T-helper 9 cell (primary cell): ENCODE measurements at places on chromosomes 16 and 17.

- DNase-seq, result no peak
Observed at GRCh38 chr17:62164747-62165722, 100.0 kb upstream of the MED13 start.

- no peak for DNase-seq
Observed at GRCh38 chr16:67474551-67475455, 6.2 kb downstream of the ATP6V0D1 start.

- no peak for DNase-seq
Observed at GRCh38 chr17:73644145-73645049, at the start of gene SDK2. SDK2 (minus strand) TSS chr17:73644445; CDS start chr17:73644088, 357 bp downstream.

DNA sequence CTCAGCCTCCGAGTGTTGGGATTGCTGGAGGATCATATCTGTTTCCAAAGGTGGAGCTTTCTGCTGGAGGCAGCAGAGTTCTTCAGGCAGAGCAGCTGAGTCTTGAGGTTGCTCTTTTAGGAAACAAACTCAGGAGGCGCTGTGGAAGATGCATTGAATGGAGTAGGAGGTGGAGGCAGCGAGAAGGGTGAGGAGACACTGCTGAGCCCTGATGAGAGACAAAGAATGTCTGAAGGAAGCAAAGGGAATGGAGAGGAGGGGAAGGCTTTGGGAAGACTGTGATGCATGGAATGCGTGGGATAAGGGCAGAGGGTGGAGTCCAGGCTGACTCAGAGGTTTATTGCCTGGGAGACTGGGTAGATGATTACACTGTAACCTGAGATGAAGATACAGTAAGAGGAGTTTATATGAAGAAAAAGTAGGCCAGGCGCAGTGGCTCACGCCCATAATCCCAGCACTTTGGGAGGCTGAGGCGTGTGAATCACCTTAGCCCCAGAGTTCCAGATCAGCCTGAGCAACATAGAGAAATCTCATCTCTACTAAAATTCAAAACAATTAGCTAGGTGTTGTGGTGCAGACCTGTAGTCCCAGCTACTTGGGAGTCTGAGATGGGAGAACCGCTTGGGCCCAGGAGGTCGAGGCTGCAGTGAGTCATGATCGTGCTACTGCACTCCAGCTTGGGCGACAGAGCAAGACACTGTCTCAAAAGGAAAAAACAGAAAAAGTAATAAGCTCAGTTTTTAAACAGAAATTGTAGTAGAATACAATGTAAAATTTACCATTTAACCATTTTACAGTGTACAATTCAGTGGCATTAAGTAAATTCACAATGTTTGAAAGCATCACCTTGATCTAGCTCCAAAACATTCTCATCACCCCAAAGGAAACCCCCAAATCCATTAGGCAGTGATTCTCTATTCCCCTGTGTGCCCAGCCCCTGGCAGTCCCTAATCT, 17.8 kb upstream of the TMEM219 start:
- DNase-seq, result no peak

GRCh38 chr17:49920030-49920769, 48.8 kb upstream of the DLX4 start:
- no peak for DNase-seq

DNA sequence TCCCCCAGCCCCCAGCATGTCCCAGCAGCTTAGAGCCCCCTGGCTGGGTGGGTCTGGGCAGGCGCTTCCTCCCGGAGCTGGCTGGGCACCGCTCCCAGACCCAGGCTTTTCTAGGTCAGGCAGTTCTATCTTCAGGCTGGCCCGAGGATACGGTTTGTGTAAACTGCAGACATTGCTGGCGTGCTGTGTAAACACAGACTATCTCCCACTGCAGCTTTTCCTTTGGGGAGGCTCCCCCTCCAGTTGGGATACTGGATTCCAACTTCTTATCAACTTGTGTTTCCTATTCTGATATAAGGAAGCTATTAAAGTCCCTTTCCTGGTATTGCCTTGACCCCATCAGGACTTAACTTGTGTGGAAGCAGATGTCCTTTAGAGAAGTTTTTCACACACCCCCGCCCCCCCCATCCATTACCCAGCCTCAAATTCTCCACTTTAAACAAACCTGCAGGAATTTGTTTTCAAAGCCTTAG, 18.3 kb upstream of the GNA13 start:
- DNase-seq, result no peak

DNA sequence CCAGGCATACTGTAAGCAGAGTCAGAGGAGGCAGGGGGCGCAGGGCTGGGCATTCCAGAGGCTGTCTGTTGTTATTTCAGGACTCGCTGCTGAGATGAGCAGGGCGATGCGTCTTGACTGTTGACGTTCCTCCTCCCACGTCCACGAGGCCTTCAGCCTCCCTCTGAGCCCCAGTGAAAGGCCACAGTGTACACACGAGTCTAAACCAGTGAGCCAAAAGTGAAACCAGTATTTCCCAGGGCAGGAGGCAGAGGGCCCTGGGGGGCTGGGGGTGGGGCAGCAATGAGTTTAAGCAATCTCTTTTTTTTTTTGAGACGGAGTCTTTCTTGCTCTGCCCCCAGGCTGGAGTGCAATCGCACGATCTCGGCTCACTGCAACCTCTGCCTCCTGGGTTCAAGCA, 21.5 kb downstream of the SMTNL2 start:
- no peak for DNase-seq
